ENCODE measurements at places on chromosomes 11 and 22. TPM values are rescaled to one million over a fixed set of nuclear protein-coding genes. Genes with fewer than 3 reads are reported as not detected.

Gene ZNRF3
- total RNA-seq: 23.7 TPM

Gene GUCY1A2
- not detected for total RNA-seq

Gene DDTL
- total RNA-seq: 4.1 TPM

Gene CTTN
- 498 TPM for total RNA-seq

Gene CRYBB2
- not detected for total RNA-seq

Gene FBXO3
- 24.3 TPM for total RNA-seq

Gene LDHAL6A
- total RNA-seq: not detected

Gene CELF1
- total RNA-seq: 150 TPM

Gene OR5AL1
- total RNA-seq: not detected

Gene MMP8
- total RNA-seq: not detected

Gene CASP5
- total RNA-seq: not detected

Gene SAAL1
- total RNA-seq: 29.3 TPM

GRCh38 chr22:22932512-22932941 lies 44.9 kb downstream of the IGLL5 start:
- H3K27ac ChIP-seq: no peak overlapping the region
- DNase-seq: no peak
- peaks cover 60% of the 10 kb centered on the region for H3K27me3 ChIP-seq
- peaks cover 6% of the 10 kb centered on the region for H3K4me1 ChIP-seq
- H3K36me3 ChIP-seq: peaks cover 6% of the 10 kb centered on the region

- peaks cover 26% of the 10 kb centered on the region for H3K36me3 ChIP-seq
- no peaks in the 10 kb centered on the region for H3K27me3 ChIP-seq
- no peak for DNase-seq
- no peak overlapping the region for H3K27ac ChIP-seq
These were observed 74.1 kb upstream of the WNT7B start for GRCh38 chr22:46050916-46051614.

- no peak overlapping the region for H3K27ac ChIP-seq
- no peaks in the 10 kb centered on the region for H3K4me1 ChIP-seq
- H3K36me3 ChIP-seq: no peaks in the 10 kb centered on the region
- no peak for DNase-seq
- peaks cover 22% of the 10 kb centered on the region for H3K27me3 ChIP-seq
- no peak overlapping the region for H3K4me3 ChIP-seq
These were observed 59.9 kb upstream of the C11orf58 start for GRCh38 chr11:16678466-16679116.

DNA sequence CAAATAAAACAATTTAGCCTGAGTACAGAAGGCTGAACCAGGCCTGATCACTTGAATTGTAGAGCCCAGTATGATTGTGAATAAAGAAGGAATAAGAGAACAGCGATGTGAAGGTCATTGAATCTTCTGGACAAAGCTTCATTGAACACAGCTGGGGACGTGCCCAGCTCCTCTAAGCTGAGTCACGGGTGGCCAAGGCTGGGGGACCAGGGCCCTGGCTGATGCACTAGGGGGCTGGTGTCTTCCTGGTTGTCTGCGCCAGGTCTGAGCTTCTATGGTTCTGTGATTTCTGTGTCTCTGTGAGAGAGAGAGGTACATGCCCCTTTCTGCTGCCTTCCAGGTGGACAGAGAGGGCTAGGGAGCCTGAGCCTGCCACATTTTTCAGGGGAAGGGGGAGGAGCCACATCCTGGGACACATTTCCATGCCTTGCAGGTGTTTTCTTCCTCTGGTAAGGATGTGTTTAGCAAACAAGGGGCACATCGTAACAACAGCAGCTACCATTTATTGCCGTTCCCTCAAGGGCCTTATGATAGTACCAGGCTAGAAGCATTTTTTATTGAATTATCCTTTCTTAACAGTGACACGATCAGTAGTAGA lies 135.7 kb downstream of the C11orf91 start:
- no peak overlapping the region for H3K4me3 ChIP-seq
- no peak for DNase-seq
- no peaks in the 10 kb centered on the region for H3K27me3 ChIP-seq

DNA sequence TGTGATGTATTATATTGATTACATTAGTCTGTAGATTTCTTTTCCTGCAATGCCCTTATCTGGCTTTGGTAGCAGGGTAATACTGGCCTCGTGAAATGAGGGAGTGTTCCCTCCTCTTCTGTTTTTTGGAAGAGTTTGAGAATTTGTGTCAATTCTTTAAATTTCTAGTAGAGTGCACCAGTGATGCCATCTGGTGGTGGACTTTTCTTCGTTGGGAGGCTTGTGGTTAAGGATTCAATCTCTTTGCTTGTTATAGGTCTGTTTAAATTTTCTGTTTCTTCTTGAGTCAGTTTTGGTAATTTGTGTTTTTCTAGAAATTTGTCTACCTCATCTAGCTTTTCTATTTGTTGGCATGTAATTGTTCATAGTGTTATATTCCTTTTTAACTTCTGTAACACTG lies 18.9 kb downstream of the SHANK3 start:
- H3K4me1 ChIP-seq: no peaks in the 10 kb centered on the region
- H3K27ac ChIP-seq: no peak overlapping the region
- H3K27me3 ChIP-seq: peaks cover 65% of the 10 kb centered on the region
- no peaks in the 10 kb centered on the region for H3K36me3 ChIP-seq

DNA sequence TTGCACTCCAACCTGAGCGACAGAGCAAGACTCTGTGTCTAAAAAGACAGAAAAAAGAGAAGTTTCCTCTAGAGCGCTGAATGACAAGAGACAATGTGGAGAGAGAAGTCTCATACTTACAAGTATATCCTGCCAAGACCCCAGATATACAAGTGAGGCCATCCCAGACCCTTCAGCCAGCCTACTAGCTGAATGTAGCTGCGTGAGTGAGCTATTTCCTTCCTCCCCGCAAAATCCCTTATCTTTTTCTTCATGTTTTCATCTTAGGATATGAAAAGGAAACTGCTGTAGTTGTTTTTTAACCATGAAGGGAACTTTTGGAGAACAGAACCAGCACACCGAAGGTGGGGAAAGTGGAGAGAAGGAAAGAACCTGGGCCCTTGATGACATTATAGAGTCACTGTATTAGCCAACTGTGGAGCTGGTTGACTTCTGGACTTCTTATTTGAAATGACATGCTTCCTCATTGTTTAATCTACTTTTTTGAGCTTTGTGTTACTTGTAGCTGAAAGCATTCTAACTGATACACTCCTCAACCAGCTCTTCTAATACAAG lies 4.4 kb upstream of the DDX17 start:
- no peak overlapping the region for H3K27ac ChIP-seq
- no peaks in the 10 kb centered on the region for H3K27me3 ChIP-seq
- peaks cover 8% of the 10 kb centered on the region for H3K4me1 ChIP-seq
- H3K4me3 ChIP-seq: no peak overlapping the region

DNA sequence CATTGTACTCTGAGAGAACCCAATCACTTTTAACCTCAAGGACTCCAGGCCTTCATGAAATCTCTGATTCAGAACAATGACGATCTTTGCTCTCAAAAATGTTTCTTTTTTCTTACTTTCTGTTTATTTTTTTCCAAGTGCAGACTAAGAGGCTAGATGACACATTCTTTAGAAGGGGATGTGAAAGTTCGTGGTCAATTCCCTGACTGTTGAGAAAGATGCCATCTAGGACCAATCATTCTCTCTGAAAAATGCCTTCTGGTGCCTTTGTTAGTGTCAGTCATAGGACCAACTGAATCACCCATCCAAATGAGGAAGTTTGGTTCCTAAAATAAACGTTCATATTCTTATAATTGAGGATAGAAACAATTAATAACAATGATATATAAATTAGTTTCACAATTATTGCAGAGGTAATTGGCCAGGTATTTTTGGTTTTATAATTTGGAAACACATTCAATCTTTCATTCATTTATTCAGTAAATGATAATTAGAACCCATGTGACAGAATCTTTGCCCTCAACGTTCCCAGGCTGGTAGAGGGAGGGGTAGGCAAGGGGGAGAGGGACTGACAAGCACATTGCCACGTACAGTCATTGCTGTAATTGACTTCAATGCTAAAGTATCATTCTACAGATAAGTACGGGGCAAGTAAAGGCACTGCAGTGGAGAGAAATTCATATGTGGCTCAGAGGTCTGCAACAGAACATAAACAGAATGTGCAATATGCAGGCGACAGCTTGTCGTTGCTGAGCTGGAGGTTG lies 333.4 kb upstream of the MPPED2 start:
- no peaks in the 10 kb centered on the region for H3K36me3 ChIP-seq
- no peak overlapping the region for H3K27ac ChIP-seq
- H3K4me3 ChIP-seq: no peak overlapping the region
- no peaks in the 10 kb centered on the region for H3K4me1 ChIP-seq

DNA sequence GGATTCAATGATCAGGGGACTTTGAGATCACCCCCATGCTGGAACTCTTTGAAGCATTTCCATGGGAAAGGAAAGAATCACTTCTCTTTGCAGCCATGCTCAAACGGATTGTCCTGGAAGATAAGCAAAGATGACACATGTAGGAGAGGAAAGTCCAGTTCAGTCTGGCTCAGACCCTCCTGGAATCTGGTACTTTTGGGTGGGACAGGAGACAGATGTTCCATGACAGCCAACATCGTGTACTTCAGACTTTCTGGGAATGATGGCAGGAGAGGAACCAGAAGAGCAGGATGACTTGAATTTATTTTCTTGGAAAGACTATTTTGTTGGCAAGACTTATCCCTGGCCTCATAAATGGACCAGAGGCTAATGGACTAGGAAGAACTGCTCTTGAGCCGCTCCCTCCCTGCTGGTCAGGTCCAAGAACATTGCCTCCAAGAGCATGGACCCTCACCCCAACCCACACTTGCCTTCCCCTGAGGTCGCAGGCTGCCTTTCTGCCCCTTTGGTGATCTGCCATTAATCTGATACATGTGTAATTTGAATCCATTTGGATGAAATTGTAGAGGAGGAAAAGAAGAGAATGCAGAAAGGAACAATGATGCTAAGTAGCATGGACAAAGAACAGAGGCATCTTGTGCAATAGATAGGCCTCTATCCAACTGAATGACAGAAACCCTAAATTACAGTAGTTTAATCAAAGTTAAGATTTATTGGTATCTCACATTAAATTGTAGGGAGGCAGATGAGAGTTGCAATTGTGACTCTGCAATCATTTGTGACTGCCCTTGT lies 201.0 kb downstream of the SNX19 start:
- DNase-seq: no peak
- H3K36me3 ChIP-seq: no peaks in the 10 kb centered on the region
- H3K4me1 ChIP-seq: no peaks in the 10 kb centered on the region

- no peak for DNase-seq
- H3K4me3 ChIP-seq: no peak overlapping the region
- no peak overlapping the region for H3K27ac ChIP-seq
- H3K36me3 ChIP-seq: peaks cover 7% of the 10 kb centered on the region
- H3K4me1 ChIP-seq: peaks cover 25% of the 10 kb centered on the region
These were observed 79.5 kb downstream of the UBASH3B start for GRCh38 chr11:122734848-122735496.

- no peak for DNase-seq
- H3K4me3 ChIP-seq: no peak overlapping the region
- no peak overlapping the region for H3K27ac ChIP-seq
These were observed 4.7 kb upstream of the TRIM29 start for GRCh38 chr11:120142441-120143100.

GRCh38 chr11:76005756-76006155 lies 190.7 kb downstream of the UVRAG start:
- peaks cover 10% of the 10 kb centered on the region for H3K4me1 ChIP-seq
- H3K36me3 ChIP-seq: no peaks in the 10 kb centered on the region
- H3K4me3 ChIP-seq: no peak overlapping the region

DNA sequence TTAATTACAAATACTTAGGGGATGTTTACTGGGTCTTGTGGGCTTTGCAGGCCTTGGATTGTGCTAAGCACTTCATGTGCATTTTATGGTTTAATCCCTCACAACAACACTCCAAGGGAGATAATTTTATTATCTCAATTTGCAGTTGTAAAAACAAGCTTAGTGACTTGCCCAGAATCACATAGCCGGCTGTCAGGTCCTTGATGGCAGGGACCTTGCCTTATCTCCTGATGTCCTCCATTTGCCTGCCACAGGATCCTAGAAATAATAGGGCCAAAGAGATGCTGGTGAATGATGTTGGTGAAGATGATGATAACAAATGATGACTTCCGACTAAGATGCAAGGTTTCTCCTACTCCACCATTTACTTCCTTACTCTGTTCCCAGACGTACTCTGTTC lies 385.4 kb downstream of the TMEM135 start:
- peaks cover 24% of the 10 kb centered on the region for H3K27me3 ChIP-seq
- H3K27ac ChIP-seq: no peak overlapping the region
- DNase-seq: no peak
- no peaks in the 10 kb centered on the region for H3K4me1 ChIP-seq
- no peak overlapping the region for H3K4me3 ChIP-seq
- H3K36me3 ChIP-seq: no peaks in the 10 kb centered on the region

DNA sequence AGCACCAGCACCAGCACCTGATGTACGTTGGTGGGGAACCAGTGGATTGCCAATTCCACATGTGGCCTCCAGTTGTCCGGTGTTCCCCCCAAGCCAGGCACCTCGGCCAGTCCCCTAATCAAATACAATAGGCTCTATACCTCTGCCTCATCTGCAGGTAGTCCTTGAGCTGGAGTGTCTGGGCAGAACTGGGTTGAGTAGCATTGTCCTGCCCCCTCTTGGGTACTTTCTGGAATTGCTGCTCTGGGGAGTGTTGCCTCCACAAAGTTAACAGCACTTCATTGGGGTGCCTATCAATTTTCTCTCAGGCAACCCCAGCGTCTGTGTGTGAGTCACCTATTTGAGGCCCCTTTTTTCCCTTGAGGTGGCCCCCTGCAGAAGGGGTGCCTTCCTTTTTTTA lies 413.0 kb upstream of the LARGE1 start:
- H3K27me3 ChIP-seq: no peaks in the 10 kb centered on the region
- no peak for DNase-seq
- H3K4me3 ChIP-seq: no peak overlapping the region
- no peak overlapping the region for H3K27ac ChIP-seq
- H3K4me1 ChIP-seq: no peaks in the 10 kb centered on the region
- H3K36me3 ChIP-seq: no peaks in the 10 kb centered on the region

- H3K36me3 ChIP-seq: no peaks in the 10 kb centered on the region
- DNase-seq: no peak
- H3K27me3 ChIP-seq: no peaks in the 10 kb centered on the region
- no peak overlapping the region for H3K4me3 ChIP-seq
- H3K27ac ChIP-seq: no peak overlapping the region
These were observed 1684.7 kb upstream of the RAG2 start for GRCh38 chr11:38282718-38283117.

DNA sequence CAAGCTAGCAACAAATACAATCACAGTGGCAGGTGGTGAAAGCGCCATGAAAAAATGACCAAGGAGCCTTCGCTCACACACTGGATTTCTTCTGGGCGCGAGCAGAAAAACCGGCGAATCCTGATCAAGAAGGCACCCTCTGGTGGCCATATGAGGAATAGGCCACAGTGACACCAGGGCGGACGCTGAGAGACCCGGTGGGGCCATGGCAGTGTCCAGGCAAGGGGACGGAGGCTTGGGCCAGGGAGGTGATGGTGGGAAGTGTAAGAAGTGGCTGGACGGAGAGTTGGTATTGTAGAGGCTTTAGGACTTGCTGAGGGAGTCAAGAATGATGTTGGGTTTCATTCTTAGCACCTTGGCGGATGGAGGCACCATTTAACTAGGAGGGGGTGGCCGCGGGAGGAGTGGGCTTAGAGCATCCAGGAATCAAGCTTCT lies 16.9 kb upstream of the RAC2 start:
- no peaks in the 10 kb centered on the region for H3K36me3 ChIP-seq
- H3K4me3 ChIP-seq: no peak overlapping the region
- peaks cover 30% of the 10 kb centered on the region for H3K4me1 ChIP-seq
- H3K27ac ChIP-seq: no peak overlapping the region
